AG10803 (cell line): ENCODE measurements at places on chromosomes 7 and 10.

GRCh38 chr7:19145434-19146115 is 354 bp upstream of the FERD3L start:
- DNase-seq: no peak

DNA sequence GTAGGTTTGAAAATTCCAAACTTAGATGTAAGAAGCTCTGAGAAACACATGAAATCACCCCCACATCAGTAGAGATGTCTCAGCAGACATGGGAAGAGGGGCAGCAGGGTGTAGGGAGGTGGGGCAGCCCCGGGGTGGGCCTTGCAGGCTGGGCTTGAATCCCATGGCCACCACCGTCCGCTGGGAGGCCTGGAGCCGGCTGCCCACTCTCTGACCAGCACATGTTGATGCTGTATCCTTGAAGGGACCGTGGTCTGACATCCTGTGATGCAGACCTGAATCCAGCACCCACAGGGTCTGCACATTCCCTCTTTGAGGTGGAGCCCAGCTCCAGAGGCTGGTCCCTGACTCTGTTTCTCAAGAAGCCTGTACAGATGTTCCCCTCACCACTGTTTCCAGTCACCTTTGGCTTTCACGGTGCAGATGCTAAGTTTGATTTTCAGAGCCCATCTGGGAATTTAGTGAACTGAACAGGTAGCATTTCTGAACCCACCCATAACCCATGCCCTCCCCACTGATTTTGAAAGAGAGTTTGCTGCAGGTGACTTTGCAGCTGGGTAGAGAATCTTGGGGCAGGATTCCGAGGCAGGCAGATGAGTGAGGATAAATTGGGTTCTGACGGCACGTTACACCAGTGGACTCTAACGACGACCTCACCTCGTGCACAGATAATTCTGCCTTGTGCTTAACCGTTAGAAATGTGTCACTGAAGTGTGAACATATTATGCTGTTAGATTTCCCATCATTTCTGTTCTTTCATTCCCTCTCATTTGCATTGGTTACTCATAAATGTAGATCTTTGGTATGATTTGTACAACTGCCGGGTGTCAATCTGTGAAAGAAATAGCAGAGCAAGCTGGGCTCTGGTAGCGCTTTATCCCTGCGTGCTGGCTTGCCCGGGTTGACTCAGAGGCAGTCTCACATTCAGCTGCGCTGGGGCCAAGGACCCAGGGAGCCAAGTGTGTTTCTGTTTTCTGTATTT is 45.7 kb downstream of the IKZF1 start:
- DNase-seq: no peak

DNA sequence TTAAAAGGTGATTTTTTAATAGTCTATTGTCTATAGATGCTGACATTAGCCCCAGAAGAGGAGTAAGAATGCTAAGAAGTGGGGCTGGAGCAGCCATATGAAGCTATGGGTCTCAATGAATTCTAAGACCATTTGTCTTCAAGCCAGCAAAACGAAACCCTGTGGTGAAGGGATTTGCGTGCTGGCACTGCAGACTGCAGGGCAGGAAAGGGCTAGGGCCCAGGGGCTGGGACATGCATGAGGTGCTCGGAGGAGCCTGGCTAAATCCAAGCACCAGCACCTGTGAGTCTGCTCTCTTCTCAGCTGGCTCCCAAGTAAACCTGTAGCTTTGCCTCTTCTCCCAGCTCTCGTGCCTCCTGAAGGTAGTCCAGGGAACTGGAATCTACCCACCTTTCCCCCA is 1.3 kb upstream of the NDST2 start:
- DNase-seq: no peak

DNA sequence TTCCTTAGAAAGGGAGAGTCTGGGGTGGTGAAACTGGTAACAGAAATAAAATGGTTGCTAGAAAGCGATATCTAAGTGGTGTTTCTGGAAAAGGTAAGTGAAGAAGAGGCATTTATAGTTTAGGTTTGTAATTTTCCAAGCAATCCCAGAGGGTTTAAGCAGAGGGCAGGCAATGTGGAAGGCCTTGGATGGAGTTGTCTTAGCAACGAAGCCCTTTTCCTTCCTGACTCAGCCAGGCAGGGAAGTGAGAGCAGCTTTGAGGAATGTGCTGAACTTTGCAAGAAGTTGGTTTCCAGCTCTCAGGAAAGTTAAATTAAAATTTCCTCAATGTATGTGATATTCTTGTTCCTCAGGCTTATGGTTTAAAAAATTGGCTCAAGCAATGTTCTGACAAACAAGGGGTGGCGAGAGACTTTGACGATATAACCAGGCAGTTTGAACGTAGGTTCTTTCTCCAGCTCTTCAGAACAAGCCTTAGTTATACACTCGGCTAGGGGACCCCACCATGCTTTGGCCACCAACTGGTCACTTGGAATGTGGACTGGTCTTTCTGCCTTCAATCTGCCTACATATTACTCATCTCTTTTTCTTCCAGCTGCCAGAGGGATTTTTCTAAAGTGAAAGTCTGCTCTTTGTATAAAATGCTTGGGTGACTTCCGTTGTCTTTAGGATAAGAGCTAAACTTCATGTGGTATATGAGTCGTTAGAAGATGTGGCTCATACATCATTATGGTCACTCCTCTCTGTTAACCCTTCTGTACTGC is 66.9 kb upstream of the SLC25A13 start:
- DNase-seq: peak; percentile 73

DNA sequence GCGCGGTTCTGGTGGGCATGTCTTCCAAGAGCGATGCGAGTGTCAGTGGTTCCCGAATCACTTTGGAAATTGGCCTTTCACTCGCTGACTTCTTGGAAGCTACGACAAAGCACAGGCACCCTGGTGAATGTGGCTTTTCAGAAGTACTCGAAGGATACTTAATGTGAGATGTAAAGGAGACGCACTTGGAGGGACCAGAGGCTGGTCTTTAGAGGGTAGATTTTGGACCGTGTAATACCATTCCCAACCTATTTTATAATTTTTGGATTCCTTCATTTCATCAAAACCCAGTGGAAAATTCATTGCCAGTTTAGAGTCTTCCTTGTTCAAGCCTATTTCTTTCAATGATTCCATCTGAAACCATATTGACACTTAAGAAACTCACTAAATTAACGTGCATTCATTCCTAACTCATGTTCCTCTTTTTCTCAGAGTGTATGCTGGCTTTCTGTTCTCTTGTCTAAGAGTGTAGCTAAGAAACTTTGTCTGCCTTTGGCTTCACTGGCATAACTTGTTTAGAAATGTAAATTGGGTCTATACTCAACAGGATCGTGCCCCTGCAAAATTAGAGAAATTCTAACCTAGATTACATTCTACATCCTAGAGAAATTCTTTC is 645 bp upstream of the COPG2 start:
- peak; percentile 12 for DNase-seq

GRCh38 chr7:18086165-18087025 is 58.7 kb upstream of the PRPS1L1 start:
- no peak for DNase-seq

- DNase-seq: peak; percentile 92
Measured at GRCh38 chr7:130912082-130912861, 178.3 kb upstream of the KLF14 start.

GRCh38 chr10:103451091-103451813 is 918 bp downstream of the CALHM2 start:
- peak; percentile 65 for DNase-seq

DNA sequence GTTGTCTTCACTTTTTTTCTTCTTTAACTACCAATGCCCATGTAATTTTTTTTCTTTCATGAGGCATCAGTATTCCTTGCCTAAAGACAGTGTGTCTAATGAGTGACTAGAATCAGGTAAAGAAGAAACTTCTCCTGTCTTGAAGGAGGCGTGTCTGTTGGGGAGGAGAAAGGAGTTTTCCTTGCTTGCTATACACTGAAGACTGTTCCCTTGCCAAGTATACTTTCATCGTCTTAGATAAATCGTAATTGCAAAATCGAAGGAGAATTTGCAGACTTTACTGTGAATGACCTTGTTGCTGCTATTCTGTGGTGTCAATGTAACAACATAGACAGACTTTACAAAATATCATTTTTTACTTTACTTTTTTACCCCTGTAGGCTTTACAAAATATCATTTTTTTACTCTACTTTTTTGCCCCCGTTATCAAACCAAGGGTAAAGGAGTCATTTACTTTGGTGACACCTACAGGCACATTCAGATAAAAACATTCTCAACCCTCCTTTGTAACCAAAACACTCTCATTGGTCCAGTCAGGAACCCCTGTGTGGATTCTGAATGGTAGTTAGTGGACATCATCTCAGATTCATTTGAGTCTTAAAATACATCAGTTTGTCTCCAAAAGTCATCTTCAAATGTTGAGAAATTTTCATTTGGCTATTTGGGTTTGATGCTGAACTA is 232.4 kb downstream of the AHR start:
- DNase-seq: no peak

- DNase-seq: peak; percentile 58
Measured at GRCh38 chr7:128879939-128880746, 17.5 kb downstream of the ATP6V1F start.

GRCh38 chr7:43729924-43730248 is 563 bp upstream of the COA1 start:
- DNase-seq: no peak

- DNase-seq: no peak
Measured at GRCh38 chr7:142452791-142453190, 194.9 kb upstream of the PRSS58 start.

DNA sequence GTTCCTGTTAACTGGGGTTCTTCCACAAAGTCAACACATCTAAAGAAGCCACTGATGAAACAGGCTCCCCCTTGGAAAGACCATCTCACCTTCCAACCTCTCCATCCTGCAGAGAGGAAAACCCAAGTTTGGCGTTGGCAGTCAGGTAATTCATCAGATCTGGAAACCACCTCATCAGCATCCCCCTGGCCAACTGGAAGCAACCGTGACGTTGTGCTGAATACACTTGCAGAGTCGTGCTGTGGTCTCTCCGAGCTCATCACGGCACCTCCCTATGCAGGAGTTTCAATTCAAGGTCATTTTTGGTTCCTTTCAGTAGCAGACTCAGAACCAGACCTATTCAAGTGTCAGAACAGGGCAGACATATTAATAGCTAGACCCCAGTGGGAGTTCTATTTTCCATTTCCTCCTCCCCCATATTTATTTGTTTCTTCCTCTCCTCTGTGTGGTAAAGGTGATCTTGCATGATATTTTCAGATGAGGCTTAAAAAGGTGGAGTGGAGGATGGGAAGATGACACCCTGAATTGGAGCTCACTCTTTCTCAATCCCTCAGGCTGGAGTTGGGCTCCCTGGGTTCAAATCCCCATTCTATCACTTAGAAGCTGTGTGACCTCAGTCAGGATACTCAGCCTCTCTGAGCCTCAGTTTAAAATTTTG is 149.1 kb upstream of the ADO start:
- no peak for DNase-seq

- DNase-seq: no peak
Measured at GRCh38 chr7:1981878-1982230, 250.9 kb downstream of the MAD1L1 start.

DNA sequence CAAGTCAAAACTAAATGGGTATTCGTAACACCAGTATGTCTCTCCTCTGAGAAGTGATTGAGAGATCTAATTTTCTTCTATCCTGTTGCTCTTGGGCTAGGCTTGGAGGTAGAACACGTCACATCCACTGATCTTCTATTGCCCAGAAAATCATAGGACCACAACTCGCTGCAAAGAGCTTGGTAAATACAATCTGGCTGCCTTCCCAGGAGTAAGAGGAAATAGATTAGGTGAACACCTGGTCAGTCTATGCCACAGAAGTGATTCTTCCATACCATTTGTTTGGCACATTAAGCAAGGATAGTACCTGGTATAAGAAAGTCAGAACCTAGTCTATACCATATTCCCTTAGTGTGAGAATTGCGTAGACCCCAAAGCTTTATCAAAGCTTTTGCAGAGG is 129.3 kb upstream of the PHYHIPL start:
- no peak for DNase-seq

DNA sequence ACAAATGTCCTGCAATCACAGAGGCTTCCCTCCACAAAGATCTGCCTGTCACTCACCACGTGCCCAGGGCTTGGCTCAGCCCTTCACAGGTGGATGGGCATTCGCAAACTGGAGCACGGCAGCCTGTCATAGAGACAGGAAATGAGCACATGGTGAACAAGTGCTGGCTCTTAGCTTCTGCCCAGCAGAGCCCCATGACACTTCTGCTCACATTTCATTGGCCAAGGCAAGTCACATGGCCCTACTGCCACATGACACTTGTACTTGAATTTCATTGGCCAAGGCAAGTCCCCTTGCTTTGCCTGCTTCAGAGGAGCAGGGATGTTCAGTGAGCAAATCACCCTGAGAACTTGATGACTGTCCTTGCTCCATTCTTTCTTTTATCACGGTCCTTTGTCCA is 110.8 kb upstream of the PPP2R2D start:
- no peak for DNase-seq

- peak; percentile 38 for DNase-seq
Measured at GRCh38 chr10:60139798-60140566, 233.6 kb upstream of the CCDC6 start.

GRCh38 chr7:30902466-30902865 is 9.2 kb upstream of the AQP1 start:
- no peak for DNase-seq

DNA sequence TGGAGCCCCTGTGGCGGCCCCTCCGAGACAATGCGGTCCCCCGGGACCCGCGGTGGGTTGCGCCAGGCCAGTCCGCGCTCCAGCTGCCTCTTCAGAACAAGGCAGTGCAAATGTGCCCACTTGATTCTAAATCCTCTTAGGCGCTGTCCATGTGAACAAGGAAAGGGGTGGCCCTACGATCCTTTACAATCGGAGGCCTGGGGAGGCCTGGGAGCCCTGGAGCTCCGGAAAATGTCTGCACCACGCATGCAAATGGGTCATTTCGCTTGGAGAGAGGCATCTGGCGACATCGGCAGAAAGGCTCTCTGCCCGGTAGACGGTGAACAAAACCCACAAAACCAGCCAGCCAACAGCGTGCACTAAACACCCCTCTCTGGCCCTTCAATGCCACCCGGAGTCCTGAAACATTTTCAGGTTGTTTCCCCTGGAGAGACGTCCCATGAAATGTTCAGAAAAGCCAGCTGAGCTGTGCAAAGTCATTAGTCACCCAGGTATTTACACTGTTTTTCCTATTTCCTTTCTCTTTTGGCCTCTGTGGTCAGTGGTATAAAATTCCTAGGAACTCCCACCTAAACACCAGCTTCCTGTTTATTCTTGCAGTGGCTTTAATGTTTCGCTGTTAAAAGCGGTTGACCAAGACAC is 102.8 kb upstream of the ZNF438 start:
- DNase-seq: peak; percentile 57

- no peak for DNase-seq
Measured at GRCh38 chr7:2016761-2017480, 215.8 kb downstream of the MAD1L1 start.

DNA sequence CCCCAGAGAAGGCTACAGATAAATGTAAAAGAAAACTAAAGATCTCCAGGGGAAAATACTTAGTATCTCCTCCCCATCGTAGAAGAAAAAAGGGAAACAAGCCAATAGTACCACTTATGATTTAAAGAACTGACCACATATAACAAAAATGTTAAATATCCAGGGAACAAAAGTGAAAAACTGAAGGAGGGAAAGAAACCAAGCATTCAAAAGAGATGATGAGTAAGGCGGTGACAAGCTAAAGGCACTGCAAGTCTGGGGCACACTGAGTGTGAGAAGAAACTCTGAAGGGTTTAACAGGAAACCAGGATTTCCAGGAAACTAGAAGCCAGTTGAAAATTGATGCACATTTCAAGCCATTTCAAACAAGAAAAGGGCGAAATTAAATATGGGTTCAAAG is 226.3 kb downstream of the AHR start:
- DNase-seq: peak; percentile 67
